GF-D8 (cell line): ENCODE measurements at places on chromosomes 13 and 19.

DNA sequence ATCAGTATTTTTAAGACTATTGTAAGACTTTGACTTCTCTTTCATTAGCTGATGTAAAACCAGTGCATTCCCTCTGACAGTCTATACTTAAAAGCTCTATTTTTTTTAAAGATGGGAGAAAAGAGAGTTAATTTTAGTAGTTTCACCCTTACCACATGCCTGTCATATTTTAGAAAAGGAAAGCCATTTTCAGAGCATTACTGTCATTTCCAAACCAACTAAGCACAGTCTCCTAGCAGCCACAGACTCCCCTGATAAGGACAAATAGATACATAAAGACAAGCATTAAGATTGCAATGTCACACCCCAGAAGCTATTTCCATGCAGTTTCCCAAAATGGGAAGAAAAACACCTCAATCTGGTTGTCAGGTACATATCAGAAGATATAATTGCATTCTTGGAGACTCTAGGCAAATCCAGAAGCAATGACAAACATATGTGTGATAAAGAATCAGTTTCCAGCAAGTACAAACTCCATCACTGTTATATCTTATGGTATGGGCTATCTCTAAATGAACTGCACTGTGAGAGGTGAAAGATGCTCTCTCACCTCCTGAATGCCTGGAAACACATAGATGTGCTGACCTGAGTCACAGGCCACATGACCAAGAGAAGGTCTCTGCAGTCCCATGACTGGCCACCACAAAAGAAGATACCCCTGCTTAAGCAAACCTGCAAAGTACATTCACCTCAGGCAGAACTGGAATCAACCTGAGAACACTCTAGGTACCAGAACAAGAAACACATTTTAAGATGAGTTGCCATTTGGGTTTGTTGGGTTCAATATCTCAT, 303.3 kb downstream of the POU4F1 start:
- DNase-seq: no peak

- no peak for DNase-seq
Measured at GRCh38 chr19:19324059-19324770, 3.6 kb downstream of the MAU2 start.

DNA sequence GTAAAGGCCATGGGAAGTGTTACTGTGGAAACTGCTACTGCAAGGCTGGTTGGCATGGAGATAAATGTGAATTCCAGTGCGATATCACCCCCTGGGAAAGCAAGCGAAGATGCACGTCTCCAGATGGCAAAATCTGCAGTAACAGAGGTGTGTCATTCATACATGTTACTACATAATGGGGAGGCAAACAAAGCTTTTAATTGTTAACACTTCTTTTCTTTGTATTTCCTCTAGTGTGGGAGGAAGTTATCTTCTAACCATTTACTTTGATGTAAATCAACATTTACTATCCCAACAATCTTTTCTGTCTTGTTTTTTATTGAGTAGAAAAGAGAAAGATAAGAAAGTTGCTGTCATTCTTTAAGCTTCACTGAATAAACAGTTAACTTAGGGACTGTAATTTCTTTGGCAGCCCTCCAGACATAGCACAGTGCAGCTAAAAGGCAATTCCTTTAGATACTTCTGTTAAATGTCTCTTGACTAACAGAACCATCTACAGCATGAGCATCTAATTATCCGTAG, 126.9 kb downstream of the ITGBL1 start:
- no peak for DNase-seq

- no peak for DNase-seq
Measured at GRCh38 chr13:110463156-110463555, 98.4 kb downstream of the RAB20 start.

GRCh38 chr19:48135411-48135810, 24.8 kb upstream of the PLA2G4C start:
- no peak for DNase-seq

DNA sequence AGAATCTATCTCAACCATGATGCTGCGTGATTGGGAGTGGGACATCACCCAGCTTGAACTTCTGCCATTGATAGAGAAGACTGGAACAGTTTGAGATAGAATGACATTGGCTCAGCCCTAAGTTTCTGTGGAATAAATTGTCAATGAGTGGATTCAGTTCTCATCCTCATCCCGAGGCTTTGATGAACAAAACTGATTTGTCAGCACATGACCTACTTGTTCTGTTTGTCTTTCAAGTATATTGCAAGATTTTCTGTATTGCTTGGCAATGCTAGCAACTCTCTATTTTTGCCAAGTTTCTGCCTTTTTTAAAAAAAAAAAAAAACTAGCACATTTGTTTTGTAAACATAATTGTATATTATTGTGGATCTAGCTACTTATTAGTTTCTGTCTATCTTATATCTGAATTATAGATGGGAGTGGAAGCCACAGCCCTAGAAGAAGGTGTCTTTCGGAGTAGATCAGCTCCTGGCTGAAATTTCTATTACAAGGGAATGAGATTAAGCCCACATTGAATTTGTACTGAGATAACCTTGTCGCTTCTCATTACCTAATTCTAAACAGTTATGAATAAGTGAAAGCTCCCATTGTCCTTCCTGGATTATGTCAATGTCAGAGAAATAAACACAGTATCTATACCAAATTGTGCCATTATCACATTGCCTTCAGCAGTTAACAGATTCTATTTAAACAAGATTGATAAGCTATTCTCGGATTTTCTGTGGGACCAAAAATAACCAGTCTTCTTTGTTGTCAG, 166.1 kb downstream of the TNFSF13B start:
- DNase-seq: no peak

GRCh38 chr19:51520728-51521127, 10.7 kb downstream of the SIGLEC6 start:
- no peak for DNase-seq

- no peak for DNase-seq
Measured at GRCh38 chr19:35901055-35901644, 810 bp upstream of the NFKBID start.

- DNase-seq: no peak
Measured at GRCh38 chr13:37869506-37869755, 141 bp downstream of the TRPC4 start.

DNA sequence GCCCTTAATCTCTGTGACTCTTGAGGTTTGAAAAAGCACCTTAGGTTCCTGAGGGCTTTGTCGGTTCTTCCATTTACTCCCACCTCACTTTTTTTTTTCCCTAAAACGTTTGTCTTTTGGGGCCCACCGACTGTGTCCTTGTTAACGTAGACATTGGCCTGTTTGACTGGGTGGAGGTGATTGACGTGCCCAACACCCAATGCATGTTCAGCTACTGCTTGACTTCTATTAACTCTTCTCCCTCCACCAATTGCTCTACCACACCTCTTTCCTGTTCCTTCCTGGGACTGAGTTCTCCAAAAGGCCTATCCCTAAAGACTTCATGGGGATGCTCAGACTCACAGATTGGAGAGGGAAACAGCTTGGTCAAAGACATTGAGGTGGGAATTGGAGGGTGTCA, 17.3 kb downstream of the CKM start:
- DNase-seq: no peak

DNA sequence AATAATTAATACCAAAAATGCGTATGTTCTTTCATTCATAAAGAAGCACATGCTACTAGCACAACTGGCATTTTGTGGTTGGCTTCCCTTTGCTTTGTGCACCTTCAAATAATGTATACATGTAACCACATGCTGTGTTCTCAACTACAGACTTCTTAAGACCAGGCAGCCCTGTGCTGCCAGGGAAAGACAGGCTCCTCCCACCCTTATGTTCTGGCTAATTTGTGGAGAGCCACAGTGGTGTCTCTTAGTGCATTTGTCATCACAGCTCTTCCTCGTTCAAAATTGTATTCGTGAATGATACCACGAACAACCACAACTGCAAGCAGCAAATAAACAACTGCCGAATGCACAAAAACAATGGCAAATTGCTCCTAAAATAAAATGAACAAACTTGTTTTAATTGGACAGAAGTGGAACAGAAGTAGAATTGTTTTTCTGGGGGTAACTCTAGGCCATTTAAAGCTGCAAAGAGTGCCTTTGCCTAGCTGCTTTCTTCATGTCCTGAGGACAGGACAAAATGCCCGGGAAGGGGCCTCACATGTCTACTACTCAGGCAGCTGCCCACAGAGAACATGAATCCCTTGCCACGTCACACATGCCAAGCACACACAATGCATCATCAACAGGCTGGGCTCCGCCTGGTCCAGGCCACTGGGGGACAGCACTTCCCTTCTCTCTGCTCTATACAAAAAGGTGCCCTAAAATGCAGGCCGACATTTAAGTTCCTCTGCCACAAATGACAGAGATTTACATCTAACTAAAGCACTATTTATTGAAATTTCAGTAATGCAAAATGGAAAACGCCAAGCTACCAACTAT, 21.7 kb downstream of the IRS2 start:
- no peak for DNase-seq

DNA sequence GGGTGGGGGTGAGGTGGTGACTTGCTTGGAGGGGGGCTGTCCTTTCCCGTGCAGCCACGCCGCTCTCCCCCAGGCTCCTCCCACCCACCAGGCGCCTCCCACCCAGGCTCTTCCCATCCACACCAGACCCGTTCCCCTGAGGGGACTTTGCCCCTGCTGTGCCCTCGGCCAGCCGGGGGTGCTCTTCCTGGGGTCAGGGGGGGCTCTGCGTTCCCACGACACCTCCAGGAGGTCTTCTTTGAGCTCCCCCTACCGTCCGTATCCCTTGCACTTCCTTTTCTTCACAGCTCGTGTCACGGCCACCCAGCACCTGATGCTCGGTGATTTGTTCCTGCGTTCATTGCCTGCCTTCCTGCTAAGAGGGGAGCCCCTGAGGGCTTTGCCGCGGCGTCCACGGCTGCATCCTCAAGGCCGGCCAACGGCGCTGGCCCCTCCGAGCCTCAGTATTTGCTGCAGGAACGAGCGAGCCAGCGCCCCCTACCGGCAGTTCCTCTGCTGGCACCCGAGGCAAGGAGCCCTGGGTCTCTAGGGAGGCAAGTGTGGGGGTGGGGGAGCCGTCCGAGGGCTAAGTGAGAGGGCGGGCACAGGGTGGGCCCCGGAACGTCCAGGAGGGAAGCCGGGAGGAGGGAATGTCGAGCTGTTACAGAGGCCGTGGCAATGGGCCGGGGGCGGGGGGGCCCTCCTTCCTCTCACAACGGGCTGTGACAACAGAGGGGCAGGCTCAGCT, 11.8 kb downstream of the LRRC4B start:
- no peak for DNase-seq

GRCh38 chr13:97179501-97179900, 42.6 kb upstream of the MBNL2 start:
- no peak for DNase-seq

GRCh38 chr13:99489028-99489427, 12.2 kb upstream of the TM9SF2 start:
- no peak for DNase-seq

DNA sequence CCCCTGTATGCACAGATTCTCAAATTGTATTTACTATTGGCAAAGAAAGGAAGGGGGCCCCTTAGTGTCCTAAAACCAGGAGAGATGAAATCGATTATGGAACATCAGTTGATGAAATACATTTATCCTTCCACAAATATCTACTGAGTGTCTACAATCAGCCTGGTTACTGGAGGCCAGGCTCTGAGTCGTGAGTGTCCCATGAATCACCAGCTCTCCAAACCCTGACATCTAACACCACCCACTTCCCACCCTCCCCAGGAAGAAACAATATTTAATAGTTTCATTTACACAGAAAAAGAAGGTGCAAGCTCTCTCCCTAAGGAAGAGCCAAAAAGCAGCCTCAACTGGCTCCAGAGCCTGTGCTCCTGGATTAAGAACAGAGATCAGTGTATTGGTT, 25.2 kb downstream of the KCTD15 start:
- DNase-seq: no peak

DNA sequence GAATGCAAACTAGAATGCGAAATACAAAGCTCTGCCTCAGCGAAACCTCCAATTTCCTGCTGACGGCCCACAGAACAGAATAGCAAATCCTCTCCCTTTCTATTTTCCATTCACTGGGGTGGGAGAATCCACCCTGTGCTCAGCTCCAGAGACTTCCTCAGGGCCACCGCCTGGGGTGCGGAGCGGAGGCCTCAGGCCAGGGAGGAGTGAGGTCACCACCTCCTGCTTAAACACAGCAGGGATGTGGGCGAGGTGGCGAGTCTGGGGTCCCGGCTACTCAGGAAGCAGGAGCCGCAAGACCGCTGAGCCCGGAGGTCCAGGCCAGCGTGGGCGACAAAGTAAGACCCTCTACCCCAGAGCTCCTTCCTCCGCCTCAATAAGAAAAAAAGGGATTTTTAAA, 666 bp upstream of the ZNF320 start:
- DNase-seq: no peak

DNA sequence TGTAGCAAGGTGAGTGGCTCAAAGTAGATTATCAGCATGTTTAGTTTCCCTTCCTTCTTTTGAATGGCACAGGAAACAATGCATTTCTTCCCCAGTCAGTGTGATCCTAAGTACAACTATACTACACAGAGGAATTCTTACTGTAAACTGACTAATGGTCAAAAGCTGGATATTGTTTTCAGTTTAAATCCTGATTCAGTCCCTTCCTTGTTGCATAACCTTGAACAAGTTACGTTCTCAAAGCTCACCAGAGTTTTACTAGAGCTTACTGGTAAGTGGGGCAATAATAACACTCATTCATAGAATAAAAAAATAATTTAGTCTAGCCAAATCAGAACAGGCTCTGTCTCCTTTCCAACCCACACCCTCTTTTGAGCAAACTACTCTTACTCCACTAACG, 180.1 kb downstream of the POSTN start:
- DNase-seq: no peak

- DNase-seq: no peak
Measured at GRCh38 chr13:65032825-65033224, 2197.3 kb downstream of the PCDH9 start.

DNA sequence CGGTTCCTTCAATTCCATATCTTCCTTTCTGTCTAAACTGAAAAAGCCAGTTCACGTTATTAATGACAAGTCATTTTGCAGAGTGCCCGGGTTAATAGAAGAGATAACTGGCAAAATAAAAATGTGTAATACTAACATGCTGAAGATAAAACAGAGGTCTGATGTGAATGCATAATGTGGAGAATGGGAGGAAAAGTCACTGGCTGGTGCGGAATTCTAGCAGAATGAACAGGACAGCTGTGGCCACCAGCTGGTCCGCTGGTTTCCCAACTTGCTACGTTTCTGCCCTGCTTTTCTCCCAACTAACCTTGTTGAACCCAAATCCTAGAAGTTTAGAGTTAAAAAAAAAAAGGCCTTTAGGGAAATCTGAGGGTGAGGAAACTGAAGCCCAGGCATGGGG, 42.4 kb downstream of the PCDH8 start:
- no peak for DNase-seq

- no peak for DNase-seq
Measured at GRCh38 chr13:20570517-20570916, 3.6 kb downstream of the IFT88 start.
